HuH-7.5 (cell line): ENCODE measurements at places on chromosomes 5 and 9.

GRCh38 chr5:60436518-60436917 is 263.4 kb downstream of the DEPDC1B start:
- DNase-seq, result no peak

DNA sequence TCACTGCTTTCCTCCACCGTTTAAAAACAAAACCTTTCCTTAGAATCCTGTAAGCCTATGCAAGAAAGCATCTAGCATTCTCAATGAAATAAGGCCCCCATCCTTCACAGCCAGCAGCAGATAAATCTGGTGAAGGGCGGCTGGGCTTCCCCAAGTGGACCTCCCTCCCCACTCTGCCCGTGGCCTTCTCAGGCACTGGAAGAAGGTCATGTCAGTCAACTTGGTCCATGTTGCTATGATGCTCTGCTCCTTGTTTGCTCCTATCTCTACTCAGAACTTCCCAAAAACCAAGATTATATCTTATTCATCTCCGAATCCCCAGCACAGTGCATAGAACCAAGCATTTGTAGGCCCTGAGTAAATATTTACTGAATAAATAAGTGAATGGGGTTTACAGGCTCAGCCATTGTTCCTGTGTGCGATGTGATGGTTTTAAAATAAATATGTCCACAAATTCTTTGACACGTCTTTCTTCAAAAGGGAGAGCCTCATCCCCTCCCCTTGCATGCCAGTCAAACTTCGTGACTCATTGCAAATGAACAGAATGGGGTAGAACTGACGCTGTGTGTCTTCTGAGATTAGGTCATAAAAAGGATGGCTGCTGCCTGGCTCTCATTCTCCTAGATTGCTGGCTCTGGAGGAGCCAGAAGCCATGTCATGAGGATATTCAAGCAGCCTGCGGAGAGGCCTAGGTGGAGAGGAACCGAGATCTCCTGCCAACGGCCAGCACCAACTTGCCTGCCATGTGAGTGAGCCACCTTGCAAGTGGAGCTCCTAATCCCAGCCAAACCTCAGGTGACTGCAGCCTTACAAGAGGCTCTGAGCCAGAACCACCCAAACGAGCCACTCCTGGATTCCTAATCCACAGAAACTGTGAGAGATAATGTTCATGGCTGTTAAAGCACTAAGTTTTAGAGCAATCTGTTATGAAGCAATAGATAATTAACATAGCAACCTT is 70.5 kb downstream of the MED27 start:
- DNase-seq, result no peak

GRCh38 chr5:64923151-64923685 is 154.5 kb downstream of the CWC27 start:
- no peak for DNase-seq

DNA sequence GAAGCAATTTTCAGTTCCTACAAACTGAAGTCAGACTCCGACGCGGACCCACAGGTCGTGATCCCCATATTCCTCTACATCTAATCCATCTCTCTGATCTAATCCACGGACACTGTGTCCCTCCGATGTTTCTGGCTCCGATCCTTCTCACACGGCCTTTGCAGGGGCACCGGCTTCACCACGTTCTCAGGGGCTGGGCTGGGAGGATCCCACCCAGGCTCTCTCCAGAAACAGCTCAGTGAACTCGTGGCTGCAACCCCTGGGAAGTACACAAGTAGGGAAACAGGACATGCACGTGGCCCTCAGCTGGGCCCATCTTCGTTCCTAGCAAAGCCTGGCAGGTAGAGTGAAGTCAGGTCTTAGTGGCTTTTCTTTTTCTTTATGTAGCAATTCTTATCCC is 49.1 kb upstream of the OLFM1 start:
- no peak for DNase-seq

DNA sequence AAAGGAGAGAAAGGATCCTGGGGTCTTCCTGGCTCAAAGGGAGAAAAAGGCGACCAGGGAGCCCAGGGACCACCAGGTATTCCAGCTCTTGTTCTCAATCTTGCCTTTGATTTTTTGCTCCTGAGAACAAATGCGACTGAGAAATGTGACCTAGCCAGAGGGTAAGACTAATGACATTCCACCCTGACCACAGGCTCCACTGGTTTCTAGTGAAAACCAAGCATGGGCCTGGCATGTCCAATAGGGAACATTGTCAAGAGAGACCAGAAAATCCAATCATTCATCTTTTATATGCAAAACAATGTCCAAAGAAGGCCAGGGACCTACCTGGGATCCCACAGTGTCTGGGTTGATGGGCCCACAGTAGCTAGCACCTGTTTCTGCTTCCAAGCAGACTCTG is 50.3 kb upstream of the TGFBR1 start:
- no peak for DNase-seq

DNA sequence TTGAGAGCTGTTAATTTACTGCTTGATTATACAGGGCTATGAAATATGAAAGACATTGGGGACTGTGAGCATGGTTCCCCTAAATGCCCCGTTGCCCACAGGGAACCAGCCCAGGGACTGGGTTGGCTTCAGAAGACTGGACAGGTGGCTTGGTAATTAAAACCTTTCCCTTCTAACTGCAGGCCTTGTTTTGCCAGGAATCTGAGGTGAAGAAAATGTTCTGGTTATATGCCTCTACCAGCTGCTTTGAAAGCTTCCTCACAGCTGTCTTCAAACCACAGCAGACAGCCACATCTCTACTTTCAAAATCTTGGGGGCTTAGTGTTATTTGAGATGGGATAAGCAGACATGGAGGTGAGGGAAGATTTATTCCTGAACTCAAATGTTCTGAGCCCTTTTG is 153.3 kb upstream of the SPRY4 start:
- DNase-seq, result no peak

DNA sequence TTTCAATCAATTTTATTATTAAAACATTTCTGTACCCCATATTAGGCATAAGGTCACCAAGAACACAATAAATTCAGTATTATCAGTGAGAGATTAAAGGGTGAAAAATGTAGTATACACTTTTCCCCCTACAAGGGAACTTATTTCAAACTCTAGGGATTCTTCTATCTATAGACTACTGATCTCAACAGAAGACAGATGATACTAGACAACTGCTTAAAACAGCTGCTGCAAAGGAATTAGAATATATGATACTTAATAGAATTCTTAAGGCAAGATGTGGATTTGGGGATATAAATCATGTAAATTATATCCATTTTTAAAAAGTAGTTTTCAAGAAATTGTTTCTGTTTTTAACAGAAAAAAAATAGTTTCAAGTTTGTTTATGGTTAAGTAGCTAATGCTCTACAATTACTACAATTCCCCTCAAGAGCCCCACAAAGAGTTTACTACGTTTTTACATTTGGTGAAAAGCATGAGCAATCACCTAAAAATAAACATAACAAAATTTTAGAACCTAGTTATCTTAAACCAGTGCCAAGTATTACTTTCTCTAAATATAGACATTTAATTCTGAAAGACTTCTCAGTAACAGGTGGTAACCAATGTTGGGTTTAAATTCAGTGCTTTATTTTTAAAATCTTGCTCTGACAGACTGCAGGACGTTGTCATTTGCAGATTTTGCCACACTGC is 6.0 kb downstream of the KIF24 start:
- no peak for DNase-seq

- no peak for DNase-seq
Measured at GRCh38 chr5:96528826-96529474, 95.9 kb upstream of the PCSK1 start.

DNA sequence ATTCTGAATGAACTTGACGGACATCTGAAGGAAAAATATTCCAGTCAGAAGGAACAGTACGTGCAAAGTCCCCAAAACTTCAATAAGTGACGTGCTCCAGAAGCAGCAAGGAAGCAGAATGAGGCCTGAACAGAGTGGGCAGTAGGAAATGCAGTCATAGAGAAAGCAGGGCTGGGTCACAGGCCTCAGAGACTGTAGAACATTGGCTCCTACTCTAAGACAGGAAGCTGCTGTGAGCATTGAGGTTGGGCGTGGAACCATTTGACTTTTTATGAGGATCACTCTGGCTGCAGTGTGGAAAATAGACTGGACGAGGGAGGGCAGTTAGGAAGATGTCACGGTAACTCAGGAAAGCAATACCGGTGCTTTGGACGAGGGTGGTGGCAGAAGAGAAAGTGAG is 64.0 kb downstream of the DOCK8 start:
- DNase-seq, result no peak

GRCh38 chr5:179907556-179908324 is at the start of gene TBC1D9B:
TSS of gene TBC1D9B (minus strand) at chr5:179907897. CDS start at chr5:179907821, 76 bp downstream.
- peak; percentile 86 for DNase-seq

GRCh38 chr9:114629563-114630090 is 18.5 kb downstream of the TMEM268 start:
- DNase-seq, result no peak

GRCh38 chr5:139407517-139407916 is 3.6 kb upstream of the SPATA24 start:
- no peak for DNase-seq

DNA sequence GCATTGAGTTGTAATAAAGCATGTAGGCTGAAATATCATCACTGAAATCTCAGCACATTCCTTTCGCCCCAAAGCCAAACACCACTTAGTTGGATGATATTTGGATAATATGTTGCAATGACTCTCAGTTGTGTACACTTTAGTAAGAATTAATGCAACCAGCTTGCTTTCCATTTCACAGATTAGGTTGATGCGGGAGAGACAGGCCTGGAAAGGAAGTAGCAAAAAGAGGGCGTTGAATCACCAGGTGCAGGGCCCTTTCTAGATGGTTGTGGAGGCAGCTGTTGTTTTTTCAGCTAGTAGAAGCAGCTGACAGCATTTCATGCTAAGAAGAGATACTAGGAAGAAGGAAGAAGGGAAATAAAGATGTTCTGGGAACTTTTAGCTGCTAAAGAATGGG is 30.9 kb downstream of the DMRT3 start:
- no peak for DNase-seq

DNA sequence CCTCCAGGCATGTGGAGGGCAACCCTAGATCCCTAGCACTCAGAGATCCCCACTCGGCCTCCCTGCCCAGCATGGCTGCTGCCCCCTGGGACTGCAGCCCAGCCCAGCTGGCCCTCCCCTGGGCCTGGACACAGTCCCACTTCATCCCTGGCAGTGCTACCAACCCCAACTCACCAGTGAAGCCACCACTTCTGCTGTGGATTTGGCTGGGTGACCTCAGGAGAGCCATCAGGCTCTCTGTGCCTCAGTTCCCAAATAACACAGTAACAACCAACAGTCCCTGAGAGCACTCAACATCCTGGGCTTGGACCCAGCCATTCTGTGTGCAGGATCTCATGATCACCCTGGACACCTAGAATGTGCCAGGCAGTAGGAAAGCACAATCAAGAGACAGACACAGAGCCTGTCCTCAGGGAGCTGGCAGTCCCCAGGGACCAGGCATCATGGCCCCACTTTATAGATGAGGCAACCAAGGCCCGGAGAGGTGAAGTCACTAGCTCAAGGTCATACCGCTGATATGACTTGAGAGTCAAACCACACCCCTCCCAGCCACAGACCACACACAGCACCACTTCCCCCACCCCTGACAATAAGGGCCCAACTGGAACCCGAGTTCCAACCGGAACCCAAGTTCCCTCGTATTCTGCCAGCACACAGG is 4.7 kb upstream of the PSMB7 start:
- DNase-seq, result no peak

GRCh38 chr9:116313638-116314037 is 160.0 kb downstream of the PAPPA start:
- no peak for DNase-seq

DNA sequence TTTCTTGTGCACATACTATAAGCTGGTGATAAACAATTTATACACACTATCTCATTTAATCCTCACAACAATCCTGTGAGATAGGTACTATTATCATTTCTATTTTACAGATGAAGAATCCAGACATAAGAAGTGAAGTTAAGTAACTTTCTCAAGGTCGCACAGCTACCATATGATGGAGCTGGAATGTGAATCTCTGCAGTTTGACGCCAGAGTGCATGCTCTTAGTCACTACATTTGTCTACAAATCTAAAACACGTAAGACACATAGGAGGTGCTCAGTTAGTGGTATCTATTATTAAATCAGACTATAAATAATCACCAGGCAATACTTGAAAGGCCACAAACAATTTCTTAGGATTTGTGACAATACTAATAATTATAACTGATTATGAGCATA is 45.0 kb upstream of the CDKN2B start:
- DNase-seq, result no peak

DNA sequence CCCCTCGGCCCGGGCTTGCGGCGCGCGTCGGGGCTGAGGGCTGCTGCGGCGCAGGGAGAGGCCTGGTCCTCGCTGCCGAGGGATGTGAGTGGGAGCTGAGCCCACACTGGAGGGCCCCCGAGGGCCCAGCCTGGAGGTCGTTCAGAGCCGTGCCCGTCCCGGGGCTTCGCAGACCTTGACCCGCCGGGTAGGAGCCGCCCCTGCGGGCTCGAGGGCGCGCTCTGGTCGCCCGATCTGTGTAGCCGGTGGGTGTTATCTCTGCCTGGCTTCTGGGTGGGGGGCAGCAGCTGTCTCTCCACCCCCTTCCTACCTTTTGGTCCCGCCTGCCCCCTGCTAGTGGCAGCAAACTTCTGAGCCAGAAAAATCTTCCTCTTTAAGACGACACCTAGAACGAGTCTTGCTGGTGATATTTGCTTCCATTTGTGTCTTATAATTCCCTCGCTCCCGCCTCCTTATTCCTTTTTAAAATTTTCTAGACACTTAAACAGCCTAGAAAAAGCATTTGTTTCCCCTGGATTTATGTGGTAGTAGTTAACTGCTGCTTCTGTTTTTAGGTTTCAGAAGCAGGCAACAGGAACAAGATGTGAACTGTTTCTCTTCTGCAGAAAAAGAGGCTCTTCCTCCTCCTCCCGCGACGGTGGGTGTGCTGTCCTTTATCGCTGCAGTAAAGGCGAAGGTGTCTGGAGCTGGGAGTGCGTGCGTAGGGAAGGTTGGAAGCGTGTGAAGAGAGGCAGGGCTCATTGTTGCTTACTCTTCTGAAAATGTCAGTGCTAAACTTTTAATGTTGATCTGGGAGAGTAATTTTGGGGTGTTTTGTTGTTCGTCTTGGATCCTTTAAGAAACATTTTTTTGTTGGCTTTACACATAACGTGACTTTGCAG is 554 bp downstream of the JAK2 start:
- no peak for DNase-seq

DNA sequence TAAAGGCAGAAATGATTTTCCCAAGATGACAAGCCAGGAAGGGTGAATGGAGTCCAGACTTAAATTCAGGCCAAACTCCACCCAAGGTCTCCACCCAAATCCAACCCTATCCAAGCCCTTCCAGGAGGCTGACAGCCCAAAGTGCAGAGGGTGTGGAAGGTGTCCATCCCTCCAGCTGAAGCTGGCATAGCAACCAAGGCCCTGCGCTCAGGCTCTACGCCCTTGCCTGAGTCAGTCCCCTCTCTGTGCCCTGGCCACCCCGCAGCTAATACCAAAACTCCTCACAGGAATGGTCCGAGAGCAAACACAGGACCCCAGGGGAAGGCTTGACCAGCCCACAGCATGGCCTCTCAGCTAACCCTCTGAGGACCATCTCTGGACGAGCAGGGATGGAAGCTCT is 2.1 kb downstream of the SEPTIN8 start:
- no peak for DNase-seq
